ENCODE measurements at places on chromosomes 5 and 9.

DNA sequence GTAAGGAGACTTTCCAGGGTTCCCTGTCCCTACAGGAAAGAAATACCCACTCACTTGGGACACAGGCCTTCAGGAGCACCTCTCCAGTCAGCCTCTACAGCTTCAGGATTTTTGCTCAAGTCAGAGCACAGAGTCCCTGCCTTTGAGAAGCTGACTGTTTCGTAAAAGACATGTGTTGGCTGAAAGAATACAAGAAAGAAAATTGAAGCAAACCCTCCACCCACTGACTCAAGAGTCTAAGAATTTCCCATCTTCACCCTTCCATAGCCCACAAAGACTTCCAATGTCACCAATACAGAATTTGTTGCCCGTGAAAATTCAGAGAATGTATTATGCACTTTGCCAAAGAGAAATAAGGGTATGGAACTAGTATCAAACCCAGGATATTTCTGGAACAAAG lies 53.0 kb upstream of the ZNF622 start:
- H3K4me3 ChIP-seq: no peak overlapping the region
- H3K36me3 ChIP-seq: no peaks in the 10 kb centered on the region
- no peaks in the 10 kb centered on the region for H3K27me3 ChIP-seq

- H3K27me3 ChIP-seq: peaks cover 47% of the 10 kb centered on the region
- no peak overlapping the region for H3K4me3 ChIP-seq
- no peaks in the 10 kb centered on the region for H3K4me1 ChIP-seq
- peaks cover 2% of the 10 kb centered on the region for H3K36me3 ChIP-seq
- no peak overlapping the region for H3K27ac ChIP-seq
- no peak for DNase-seq
Observed at GRCh38 chr9:135062254-135062653, 25.2 kb upstream of the OLFM1 start.

DNA sequence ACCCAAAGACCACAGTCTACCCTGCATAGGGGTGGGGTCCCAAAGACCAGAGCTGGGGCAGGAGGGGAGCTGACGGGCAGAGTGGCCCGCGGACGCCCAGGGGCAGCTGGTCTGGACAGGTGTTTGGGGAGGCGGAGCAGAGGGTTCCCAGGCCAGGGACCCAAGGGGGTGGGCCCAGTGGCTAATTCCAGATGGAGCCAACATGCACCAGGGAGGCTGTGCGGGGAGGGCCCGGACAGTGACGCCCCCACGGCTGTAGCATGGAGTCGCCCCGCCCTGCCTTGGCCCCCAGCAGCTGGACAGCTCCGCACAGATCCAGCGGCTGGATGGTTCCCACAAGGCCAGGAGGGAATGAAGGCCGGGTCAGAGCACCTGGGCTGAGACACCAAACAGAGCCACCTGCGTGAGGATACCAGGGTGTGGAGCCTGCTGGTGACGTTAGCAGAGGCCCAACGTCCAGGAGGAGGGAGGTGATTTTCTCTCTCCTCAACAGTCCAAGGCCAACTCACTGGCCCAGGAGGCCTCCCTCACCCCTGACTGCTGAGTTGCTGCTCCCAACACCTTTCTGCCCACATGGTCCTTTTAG lies 55.3 kb upstream of the EGFL7 start:
- H3K27me3 ChIP-seq: no peaks in the 10 kb centered on the region
- H3K27ac ChIP-seq: no peak overlapping the region
- H3K4me3 ChIP-seq: no peak overlapping the region
- no peak for DNase-seq
- H3K36me3 ChIP-seq: no peaks in the 10 kb centered on the region

DNA sequence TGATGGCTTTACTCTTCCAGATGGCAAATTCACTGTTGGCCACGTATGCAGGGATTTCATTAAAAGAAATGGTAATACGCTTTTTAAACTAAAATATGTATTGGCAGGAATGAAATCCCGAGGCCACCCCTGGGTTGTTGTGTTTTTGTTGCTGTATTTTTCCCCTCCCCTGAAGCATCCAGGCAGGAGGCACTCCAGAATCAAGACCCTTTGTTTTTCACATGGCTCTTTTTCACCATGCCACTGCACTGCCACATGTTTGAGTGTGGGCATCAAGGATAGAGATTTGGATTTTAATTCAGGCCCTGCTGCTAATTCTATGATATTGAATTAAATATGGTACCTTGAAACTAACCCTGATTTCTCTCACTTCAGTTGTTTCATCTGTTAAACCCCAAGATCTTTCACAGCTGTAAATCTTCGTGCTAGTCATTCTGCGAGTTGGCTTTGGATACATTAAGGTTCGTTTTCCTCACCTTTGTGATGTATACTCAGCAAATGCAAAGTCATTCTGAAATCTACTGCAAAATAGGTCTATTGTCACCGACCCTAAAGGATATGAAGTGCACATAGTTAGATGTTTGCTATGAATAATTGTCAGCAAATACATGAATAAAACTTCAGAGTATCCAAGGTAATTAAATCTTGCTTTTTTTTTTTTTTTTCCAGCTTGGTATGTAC lies 533.4 kb downstream of the PTPRD start:
- no peak overlapping the region for H3K4me3 ChIP-seq
- H3K36me3 ChIP-seq: no peaks in the 10 kb centered on the region
- no peak overlapping the region for H3K27ac ChIP-seq
- H3K27me3 ChIP-seq: peaks cover 2% of the 10 kb centered on the region
- DNase-seq: no peak
- H3K4me1 ChIP-seq: no peaks in the 10 kb centered on the region

GRCh38 chr5:147737921-147738320 lies 44.6 kb downstream of the JAKMIP2 start:
- no peak overlapping the region for H3K4me3 ChIP-seq
- peaks cover 10% of the 10 kb centered on the region for H3K27me3 ChIP-seq
- no peak overlapping the region for H3K27ac ChIP-seq
- peaks cover 8% of the 10 kb centered on the region for H3K4me1 ChIP-seq
- DNase-seq: no peak

- H3K27me3 ChIP-seq: peaks cover 8% of the 10 kb centered on the region
- no peak for DNase-seq
- no peak overlapping the region for H3K4me3 ChIP-seq
- H3K27ac ChIP-seq: peak overlapping the region; percentile 78
- peaks cover 39% of the 10 kb centered on the region for H3K4me1 ChIP-seq
- no peaks in the 10 kb centered on the region for H3K36me3 ChIP-seq
Observed at GRCh38 chr5:125659316-125660023, 763.7 kb upstream of the GRAMD2B start.

DNA sequence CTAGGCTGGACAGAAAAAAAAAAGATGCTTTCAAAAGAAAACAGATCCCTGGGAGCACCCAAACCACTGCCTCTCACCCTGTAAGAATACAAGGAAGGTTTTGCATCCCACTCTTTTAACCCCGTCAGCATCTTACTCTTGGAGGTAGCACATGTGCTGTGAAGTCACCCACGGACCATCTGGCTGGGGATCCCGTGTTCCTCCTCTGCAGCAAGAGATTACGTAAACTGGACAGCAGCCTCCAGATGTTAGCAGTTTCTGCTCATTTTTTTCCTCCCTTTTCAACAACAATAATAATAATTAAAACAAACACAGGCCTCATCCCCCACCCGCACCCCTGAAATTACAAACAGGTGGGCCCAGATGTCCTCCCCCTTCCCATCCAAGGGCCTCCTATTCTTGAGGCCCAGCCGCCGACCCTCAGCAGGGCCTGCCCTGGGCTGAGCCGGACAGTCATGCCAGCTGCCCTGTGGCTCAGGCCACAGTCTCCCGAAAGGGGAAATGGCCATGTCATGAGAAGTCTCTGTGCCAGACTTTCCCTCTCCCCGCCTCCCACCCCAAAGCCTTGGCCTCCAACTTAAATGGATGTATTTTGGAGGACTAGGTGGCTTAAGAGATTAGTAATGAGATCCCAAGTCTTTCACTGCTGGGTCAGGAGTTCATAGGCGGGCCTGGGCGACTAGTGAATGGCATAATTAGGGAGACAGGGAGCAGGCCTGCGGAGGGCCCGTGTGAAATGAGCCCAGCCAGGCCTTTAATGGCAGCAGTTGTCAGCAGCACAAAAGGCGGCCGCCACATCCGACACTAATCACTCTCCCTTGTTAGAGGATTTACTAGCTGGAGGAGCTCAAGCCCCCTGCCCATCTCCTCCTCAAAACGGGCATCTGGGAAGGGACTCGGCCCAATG lies 165.1 kb downstream of the PAPPA start:
- H3K27ac ChIP-seq: peak overlapping the region; percentile 66
- H3K4me1 ChIP-seq: peaks cover 35% of the 10 kb centered on the region
- H3K27me3 ChIP-seq: no peaks in the 10 kb centered on the region
- no peak overlapping the region for H3K4me3 ChIP-seq
- no peaks in the 10 kb centered on the region for H3K36me3 ChIP-seq

DNA sequence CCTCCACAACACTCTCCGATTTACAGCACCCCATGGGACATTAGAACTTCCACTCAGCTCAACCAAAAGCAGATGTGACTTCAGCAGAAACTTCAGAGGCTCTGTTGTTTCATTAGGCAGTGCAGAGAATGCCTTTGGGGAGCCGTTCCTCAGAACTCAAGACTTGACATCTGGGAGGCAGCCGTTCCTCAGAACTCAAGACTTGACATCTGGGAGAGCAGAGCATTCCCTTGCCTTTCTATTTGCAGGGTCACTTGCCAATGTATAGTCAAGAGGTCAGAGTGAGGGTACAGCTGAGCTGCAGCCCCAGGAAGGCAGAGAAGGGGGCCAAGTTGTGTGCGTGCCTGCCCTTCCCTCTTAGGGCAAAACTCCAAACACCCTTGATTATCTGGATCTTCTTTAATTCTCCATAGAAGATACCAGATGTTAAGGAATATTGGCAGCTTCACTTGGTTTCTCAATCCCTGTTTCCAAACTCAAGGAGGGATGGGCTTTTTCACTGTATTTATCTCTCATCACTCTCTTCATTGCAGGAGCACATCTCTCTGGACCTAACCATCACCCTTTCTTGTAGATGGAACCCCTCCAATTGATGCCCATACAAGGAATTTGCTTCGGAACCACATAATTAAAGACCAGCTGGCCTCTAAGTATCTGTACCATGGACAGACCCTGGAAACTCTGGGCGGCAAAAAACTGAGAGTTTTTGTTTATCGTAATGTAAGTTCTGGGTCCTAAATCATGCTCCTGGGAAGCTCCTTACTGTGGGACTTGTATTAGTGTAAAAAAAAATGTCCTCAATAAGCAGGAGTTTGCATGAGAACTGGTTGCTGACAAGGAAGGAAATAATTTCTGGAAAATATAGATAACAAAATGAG lies 25.6 kb downstream of the TGFBI start:
- H3K36me3 ChIP-seq: peaks cover 16% of the 10 kb centered on the region
- H3K4me1 ChIP-seq: peaks cover 55% of the 10 kb centered on the region
- peak overlapping the region; percentile 67 for H3K27ac ChIP-seq
- no peak overlapping the region for H3K4me3 ChIP-seq
- H3K27me3 ChIP-seq: no peaks in the 10 kb centered on the region

DNA sequence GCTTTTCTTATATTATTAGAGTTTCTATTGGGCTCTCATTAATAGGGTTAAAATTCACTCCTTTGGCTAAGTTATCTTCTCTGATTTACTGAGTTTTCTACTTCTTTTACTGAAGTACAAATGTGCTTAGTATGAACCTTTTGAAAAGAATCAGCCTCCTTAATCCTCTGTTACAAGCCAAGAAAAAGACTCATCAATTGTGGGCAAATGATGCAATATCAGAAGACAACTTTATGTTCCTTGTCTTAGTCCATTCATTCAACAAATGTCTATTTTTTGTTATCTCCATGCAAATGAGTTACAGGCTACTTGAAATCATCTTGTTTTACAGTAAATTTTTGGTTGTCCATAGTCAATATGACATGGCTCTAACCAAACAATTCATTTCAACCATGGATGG lies 40.3 kb downstream of the SNCAIP start:
- H3K27ac ChIP-seq: peak overlapping the region; percentile 44
- peaks cover 14% of the 10 kb centered on the region for H3K36me3 ChIP-seq
- peaks cover 71% of the 10 kb centered on the region for H3K4me1 ChIP-seq

- H3K36me3 ChIP-seq: no peaks in the 10 kb centered on the region
- peaks cover 57% of the 10 kb centered on the region for H3K27me3 ChIP-seq
- no peak overlapping the region for H3K4me3 ChIP-seq
- H3K4me1 ChIP-seq: no peaks in the 10 kb centered on the region
Observed at GRCh38 chr9:34759432-34760134, 49.6 kb upstream of the CCL21 start.

DNA sequence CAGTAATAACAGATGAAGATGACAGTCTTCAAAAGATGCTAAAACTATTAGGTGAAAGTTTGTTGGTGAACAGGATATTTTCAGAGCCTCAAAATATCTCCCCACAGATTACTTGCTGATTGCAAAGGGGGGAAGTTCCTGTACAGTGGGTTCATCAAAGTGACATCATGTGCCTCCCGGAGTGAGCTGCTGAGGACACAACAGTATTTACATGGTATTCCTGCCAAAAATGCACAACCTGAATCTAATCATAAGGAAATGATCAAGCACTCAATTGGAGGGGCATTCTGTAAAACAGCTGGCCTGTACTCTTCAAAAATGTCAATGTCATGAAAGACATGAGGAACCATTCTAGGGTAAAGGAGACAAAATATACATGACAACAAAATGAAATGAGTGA lies 18.9 kb upstream of the GLIS3 start:
- no peak for DNase-seq
- no peaks in the 10 kb centered on the region for H3K4me1 ChIP-seq
- no peak overlapping the region for H3K27ac ChIP-seq
- no peaks in the 10 kb centered on the region for H3K36me3 ChIP-seq

- no peak for DNase-seq
- peaks cover 2% of the 10 kb centered on the region for H3K4me1 ChIP-seq
- H3K27ac ChIP-seq: no peak overlapping the region
- no peaks in the 10 kb centered on the region for H3K36me3 ChIP-seq
- H3K4me3 ChIP-seq: no peak overlapping the region
Observed at GRCh38 chr5:126235628-126236027, 187.6 kb upstream of the GRAMD2B start.

DNA sequence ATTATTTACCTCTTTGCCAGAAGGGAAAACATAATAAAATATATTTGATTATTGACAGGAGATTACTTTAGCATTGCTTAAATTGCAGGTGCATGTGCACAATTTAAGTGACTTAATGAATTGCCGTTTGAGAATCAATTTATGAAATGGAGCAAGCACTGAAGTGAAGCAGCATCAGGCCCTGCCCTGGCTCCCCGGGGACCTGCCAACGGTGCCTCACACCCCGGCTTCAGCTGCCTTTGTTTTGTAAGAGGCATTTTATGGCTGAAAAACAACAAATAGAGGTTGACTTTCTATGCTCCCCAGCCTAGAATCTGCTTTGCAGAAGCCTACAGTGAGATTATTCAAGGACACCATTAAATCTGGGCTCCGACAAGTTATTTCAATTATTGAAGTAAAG lies 359.1 kb upstream of the IRX4 start:
- H3K36me3 ChIP-seq: no peaks in the 10 kb centered on the region
- no peak overlapping the region for H3K4me3 ChIP-seq
- no peak overlapping the region for H3K27ac ChIP-seq
- H3K4me1 ChIP-seq: no peaks in the 10 kb centered on the region
- H3K27me3 ChIP-seq: peaks cover 10% of the 10 kb centered on the region

DNA sequence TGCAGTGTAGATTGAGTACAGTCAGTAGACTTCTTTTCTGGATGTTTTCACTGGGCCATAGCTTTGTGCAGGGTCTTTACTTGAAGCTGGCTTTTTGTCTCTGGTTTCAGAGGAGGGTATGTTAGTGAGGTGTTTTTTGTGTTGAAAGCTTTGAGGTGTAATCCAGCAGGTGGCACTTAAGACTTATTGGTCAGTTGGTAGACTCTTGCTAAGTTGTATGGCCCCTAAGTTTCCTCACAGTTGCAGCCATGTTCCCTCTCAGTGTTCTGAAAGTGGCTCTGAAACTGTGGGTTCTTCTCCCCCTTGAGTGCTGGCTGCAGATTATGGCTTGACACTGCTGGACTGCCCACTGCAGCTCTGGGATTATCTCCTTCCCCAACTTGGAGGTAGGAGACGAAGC lies 55.7 kb upstream of the SLC44A1 start:
- no peak for DNase-seq
- H3K27me3 ChIP-seq: peaks cover 5% of the 10 kb centered on the region
- H3K36me3 ChIP-seq: no peaks in the 10 kb centered on the region
- no peak overlapping the region for H3K4me3 ChIP-seq
